ENCODE measurements at places on chromosomes 7 and 10.

GRCh38 chr10:72265508-72265907, 8.2 kb upstream of the DDIT4 start:
- DNase-seq: no peak

- no peak for DNase-seq
Observed at GRCh38 chr10:99370993-99371392, 41.8 kb downstream of the CNNM1 start.

GRCh38 chr10:124878457-124878739, 63.5 kb upstream of the ZRANB1 start:
- peak; percentile 2 for DNase-seq

DNA sequence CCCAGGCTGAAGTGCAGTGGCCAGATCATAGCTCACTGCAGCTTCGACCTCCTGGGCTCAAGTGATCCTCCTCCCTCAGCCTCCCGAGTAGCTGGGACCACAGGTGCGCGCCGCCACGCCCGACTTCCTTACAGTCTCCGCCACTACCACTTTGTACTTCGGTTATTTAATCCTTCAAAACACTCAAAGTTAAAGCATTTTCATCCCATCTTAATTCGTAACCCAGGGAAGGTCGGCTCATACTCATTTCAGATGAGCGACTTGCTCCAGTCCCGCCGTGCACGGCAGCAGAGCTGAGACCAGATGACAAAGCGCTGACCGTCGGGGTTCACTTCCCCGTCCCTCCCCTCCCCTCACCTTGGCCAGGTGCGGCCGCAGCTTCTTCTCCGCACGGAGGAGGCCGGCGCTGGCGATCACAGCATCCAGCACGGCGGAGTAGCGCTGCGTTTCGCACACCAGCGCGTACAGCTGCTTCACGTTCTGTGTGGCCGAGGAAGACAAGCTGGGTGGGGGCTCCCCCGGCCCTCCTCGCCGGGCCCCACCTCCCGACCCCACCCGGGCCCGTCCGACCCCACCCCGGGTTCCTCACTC, 457 bp downstream of the NSUN5 start:
- no peak for DNase-seq

GRCh38 chr7:129875745-129876411, 76.9 kb downstream of the UBE2H start:
- DNase-seq: peak; percentile 21

- no peak for DNase-seq
Observed at GRCh38 chr7:4000139-4000538, 682.0 kb upstream of the FOXK1 start.

- DNase-seq: no peak
Observed at GRCh38 chr7:102111061-102112041, 175.3 kb upstream of the SH2B2 start.

DNA sequence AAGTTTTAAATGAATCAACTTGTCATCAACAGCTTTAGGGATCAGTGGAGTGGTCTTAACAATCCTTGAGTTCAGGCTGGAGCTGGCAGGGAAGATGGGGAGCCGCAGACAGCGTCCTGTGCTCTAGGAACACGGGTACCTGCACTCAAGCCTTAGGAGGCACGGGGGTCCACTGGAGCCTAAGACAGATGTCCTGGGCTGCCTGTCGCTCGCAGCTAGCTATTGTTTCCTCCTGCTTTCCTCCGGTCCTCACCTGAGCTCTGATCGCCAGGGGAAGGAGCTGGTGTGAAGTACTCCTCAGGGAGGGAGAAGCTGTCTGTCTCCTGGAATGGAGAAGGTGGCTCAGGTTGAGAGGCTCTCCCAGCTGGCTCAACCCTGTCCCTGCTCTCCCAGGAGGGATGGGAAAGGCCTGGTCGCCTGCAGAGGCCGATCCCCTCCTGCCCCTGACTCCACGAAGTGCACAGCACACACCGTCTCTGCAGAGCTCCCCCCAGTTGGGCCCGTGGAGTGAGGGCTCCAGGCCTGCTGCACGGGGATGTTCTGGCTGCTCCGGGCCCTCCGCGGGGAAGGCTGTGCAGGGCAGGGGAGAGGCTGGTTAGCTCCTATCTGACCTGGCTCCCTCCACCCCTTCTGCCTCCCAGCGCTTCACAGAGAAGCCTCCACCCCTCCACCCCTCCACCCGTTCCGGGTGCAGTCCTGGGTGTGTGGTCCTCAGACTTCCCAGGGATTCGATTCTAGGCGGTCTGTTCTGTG, 14.5 kb upstream of the PYROXD2 start:
- DNase-seq: no peak

DNA sequence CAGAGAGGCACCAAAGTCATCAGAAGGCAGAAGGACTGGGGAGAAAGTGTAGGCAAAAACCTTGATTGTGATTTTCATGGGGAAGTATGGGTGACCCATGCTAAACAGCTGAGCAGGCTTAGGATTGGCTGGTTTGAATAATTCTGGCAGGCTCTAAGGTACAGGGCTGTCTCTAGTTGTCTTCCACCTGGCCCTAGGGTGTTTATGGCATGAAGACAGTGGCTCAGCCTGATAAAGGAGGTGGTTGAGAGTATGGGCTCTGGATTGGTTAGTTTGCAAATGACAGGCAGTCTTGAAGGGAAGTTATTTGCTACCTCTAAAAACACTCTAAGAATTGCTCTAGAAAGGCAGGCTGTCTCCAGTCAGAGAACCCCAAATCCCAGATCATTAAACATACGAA, 100.3 kb downstream of the STRA8 start:
- DNase-seq: no peak

DNA sequence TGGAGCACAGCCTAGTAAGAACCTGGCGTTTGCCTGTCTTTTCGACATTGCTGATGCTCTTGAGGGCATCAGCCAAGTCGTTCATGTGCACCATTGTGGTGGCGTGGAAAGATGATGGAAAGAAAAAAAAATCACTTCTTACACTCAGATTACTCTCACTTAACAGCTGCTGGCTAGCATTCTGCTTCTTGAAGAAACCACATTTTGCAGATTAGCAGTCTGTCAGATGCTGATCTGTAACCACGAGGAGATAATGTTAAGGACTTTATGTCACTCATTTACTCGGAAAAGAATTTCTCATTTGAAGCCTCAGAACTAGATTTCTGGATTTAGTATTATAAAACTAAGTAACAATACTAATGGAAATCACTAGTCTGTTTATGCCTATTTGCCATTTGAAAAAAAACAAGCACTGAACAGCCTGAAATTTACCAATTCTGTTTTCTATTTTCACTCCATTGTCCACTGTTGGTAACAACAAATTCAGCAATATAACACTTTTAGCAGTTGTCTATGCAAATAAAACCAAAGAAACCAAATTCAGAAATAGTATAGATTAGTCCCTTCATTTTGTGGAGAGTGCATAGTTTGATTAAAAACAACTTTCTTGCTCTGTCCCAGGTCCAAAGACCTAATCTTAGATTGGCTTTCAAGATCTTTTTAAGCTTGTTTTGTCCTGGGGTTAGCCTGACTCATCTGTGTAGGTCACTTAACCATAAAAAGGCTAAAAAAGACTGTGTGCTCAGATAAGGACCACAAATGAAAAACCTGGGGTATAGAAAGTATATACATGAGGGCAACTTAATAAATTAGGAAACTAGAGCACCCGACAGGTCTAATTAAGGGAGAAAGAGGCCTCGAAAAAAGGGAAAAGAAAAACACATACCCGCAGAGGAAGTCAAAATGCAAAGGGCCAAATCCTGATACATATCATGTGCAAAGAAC, 67.5 kb downstream of the NT5C2 start:
- DNase-seq: no peak

DNA sequence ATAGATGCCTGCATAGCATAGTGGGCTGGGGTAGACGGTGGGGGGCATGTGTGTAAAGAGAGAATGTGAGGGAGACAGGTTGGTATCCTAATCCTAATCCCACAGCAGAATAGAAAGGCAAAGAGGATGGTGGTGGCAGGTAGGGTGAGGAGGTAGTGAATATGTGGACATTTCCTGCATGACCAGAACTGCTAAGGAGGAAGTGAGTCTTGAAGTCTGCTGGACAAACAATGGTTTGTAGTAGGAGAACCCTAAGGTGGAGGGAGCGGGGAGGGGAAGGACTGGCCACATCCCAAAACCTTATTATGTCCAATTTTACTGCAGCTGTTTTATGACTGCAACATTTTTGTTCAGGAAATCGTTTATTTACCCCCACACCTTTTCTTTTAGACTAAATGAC, 279.7 kb downstream of the AUTS2 start:
- no peak for DNase-seq

GRCh38 chr7:50369143-50370026, 64.9 kb downstream of the IKZF1 start:
- no peak for DNase-seq

DNA sequence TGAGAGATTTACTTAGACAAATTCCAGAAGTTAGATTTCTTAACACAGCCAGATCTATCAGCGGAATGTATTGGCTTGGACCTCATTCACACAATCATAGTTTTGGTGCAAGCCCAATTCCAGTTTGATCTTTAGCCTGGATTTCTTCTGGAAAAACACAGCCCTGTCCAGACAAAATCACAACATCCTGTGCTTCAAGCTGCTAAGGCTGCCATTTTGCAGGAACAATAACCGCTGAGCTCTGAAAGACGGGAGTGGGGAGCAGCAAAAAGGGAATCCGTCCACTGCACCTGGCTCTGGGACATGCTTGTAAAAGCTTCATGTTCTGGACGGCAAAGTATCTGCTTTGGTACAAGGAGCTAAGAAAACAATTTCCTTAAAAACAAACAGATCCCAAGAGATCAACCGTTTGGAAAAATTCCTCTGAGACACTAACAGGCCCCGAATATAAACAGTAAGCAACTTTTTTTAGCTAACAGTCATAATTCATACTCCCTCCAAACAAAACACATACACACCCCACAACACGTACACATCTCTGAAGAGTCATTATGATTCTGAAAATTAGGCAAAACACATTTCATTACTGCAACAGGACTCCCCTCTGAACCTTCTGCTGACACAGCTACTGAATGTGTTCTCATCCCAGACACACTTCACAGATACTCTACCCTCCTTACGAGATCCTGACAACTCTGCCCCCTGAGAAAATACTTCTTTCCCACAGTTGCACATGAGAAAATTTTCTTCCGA, 32.4 kb downstream of the ITIH5 start:
- no peak for DNase-seq

GRCh38 chr7:99461221-99461620, 4.7 kb downstream of the ATP5MF start:
- DNase-seq: no peak

- DNase-seq: peak; percentile 51
Observed at GRCh38 chr10:77943121-77943901, 16.8 kb upstream of the DLG5 start.

DNA sequence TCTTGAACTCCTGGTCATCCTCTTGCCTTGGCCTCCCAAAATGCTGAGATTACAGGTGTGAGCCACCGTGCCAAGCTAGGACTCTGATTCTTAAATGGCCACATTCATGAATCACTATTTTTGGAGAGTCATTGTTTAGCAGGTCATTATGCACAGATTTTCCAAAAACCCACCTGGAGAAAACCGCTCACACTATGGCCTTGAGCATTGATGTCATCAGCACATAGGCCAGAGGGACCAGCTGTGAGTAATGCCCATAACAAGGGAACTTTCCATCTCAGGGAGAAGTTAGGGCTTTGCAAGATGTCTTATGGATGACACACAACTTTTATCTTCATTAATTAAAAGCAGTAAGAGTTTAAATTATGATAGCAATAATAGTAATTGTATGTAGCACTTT, 86.4 kb upstream of the KIF5B start:
- DNase-seq: no peak

GRCh38 chr7:144670218-144670617, 165.6 kb downstream of the TPK1 start:
- no peak for DNase-seq

- peak; percentile 48 for DNase-seq
Observed at GRCh38 chr7:112001091-112001826, 204.9 kb downstream of the DOCK4 start.

- DNase-seq: peak; percentile 41
Observed at GRCh38 chr7:13743226-13743625, 246.2 kb downstream of the ETV1 start.

- no peak for DNase-seq
Observed at GRCh38 chr7:150370612-150371071, 2.0 kb downstream of the REPIN1 start.

- DNase-seq: peak; percentile 85
Observed at GRCh38 chr7:47405921-47406800, 175.8 kb downstream of the TNS3 start.

DNA sequence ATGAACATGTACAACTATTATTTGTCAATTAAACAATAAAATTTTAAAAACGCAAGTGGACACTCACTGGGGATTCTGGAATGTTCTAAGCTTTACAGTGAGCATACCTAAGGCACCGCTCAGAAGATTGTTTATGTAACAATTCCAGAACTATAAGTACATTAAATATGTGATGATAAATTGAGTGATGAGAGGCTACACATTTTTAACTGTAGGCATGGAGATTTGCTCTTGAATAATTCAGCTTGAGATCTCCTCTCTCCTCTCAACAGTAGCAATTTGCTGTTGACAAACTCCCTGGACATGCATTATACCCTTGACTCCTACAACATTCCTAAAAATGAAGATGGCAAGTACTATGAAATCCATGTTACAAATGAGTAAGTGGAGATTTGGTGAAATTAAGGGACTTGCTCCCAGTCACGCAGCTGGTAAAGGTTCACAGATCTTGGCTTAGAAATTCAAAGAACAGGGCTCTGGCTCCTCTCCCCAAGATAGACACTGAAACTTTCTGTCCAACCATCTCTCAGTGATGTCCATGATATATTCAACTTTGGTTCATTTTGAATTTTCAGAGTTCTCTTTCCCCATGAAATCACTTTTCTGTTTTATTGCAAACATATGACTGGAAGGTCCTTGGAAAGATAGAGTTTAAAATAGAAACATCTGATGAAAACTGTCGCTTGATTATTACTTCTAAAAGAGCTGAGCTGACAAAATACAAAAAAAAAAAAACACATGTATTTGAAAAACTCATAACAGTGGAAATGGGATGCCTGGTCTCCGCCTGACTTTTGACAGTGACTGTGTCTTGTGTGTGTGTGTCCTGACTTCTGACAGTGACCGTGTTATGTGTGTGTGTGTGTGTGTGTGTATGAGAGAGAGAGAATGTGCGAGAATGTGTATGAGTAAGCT, 488.3 kb downstream of the TNS3 start:
- no peak for DNase-seq

DNA sequence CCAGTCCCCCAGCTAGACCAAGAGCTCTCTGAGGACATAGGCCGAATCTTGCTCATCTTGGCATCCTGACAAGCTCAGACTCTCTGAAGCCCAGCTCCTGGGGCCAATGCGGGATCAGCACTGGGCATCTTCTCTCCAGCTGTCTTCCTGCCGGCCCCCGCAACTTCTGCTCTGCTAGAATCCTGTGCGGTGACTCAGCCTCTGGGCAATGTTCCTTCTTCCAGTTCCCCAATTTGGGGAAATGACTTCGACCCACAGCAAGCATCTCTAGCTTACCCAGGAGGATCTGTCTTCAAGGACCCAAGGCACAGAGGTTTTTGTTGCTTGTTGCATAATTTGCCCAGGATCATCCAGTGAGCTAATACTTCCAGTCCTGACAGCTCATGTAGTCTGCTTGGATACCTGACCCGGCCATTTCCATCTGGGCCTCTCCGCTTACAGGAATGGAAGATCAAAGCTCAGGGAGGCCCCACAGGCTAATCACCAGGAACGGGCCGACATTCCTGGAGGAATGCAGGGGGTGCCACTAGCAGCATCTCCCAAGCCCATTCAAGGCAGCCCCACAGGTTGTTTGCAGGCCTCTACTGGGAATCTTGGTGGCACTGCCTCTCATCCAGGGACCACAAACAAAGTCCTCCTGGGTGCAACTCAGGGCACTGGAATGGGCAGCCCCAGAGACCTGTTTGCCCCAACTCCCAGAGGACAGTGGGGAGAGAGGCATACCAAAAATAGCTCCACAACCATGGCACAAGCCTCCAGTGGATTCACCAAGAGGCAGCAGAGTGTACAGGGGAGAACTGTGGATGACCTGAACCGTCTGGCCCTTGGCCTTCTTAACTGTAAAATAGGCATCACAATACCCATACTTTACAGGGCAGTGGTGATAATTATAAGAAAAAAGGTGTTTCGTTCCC, 151.9 kb downstream of the NEURL1 start:
- peak; percentile 99 for DNase-seq
